AG04449 (cell line): ENCODE measurements at places on chromosomes 16 and 17.

- DNase-seq: no peak
Measured at GRCh38 chr16:89173174-89173921, 1.8 kb downstream of the CDH15 start.

GRCh38 chr17:66468241-66469087, 166.1 kb downstream of the PRKCA start:
- DNase-seq: no peak

DNA sequence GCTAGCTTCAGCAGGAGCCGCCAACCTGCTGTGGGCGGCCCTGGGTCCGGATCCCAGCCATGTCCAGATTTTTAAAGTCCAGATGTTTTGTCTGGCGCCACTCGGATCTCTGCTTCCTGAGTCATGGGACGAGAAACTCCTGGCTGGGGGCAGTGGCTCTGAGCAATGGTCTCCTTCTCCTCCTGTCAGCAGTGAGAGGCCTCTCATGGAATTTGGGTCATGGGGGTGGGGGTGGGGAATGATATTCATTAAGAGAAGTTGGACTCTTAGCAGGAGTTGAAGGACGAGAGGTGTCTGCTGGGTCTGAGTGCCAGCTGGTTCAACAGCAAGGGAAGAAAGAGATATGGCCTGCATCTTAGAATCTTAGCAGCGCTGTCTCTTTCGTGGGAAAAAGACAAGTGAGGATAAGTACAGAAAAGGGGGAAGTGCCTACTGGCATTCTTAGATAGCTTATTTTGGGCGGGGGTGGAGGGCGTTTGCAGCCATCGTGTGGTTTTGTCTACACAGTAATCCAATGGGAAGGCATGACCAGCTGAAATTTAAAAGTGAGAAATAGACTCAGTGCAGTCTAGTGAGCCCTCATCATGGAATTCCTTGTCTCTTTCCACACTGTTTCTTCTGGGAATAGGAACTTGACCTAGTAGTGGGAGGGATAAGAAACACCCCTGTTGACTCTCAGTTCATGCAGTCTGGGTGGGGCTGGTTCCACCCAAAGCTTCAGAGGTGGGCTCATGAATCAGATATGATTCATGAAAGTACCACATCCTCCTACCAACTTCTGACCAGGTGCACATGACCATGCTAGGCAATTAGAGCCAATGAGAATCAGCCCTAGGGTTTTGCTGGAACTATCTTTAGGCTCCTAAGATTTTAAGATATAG, 80.5 kb downstream of the MYH13 start:
- no peak for DNase-seq

GRCh38 chr17:54864070-54864469, 36.6 kb upstream of the TOM1L1 start:
- no peak for DNase-seq

DNA sequence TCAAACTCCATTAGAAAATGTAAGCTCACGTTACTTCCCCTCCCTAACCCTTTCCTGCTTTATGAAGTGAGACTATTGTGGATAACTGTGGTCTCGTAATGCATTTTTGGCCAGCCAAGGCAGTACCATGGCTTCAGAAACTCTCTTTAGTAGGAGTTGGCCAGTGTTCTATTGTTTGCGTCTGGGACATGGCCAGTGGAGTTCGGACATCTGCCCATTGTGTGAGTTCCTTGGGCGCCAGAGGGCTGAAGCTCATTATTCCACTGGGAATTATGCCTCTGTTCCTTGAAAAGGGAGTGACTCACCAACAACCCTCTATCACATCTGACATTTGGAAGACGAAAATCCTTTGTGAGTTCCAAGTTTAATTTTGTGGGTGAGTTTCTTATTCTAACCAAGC, 319.5 kb upstream of the SOX9 start:
- no peak for DNase-seq

DNA sequence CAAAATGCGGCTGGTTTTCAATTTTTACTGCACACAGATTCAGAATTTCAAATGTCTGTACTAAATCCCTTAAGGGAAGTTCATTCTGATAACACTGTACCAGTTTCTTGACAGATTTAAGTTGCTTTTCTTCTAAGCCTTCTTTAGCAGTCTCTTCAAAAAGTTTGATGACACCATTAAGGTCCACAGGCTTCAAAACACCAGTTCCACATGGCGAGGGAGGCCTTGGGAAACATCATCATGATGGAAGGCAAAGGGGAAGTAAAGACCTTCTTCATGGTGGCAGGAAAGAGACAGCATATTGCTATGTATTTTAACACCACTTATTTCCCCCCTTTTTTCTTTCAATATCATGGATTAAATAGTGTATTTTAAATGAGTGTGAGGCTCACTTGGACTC, 24.5 kb downstream of the NLRC5 start:
- no peak for DNase-seq

GRCh38 chr17:1471911-1472821, 16.1 kb upstream of the CRK start:
- DNase-seq: no peak

DNA sequence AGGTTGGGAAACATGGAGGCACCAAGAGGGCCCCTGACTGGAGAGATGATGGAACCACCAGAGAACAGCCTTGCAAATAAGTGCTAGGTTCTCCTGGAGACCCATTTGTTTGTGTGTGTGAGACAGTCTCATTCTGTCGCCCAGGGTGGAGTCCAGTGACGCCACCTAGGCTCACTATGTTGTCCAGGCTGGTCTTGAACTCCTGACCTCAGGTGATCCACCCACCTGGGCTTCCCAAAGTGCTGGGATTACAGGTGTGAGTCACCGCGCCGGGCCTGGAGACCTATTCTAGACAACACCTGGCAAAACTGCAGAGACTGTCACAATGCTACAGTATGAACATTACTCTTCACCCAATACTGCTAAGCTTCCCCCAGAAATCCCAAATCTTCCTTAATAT, 1.5 kb downstream of the NPLOC4 start:
- no peak for DNase-seq

DNA sequence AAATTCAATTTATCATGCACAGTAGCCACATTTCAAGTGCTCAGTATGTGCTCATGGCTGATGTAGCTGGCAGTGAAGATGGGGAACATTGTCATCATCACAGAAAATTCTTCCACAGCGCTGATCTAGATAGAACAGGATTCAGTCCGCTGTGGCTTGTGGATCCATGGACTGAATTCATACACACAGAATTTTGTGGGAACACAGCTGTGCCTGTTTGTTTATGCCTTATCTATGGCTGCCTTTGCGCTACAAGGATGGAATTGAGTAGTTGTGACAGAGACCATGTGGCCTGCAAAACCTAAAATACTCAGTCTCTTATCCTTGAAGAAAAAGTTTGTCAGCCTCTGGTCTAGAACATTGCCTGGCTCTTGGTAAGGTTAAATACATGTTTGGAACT, 128.4 kb downstream of the PRKCB start:
- DNase-seq: no peak

- no peak for DNase-seq
Measured at GRCh38 chr17:70989280-70989679, 819.9 kb downstream of the KCNJ2 start.

- DNase-seq: no peak
Measured at GRCh38 chr17:56912105-56912999, 1.5 kb downstream of the TRIM25 start.

- no peak for DNase-seq
Measured at GRCh38 chr17:70313086-70313852, 143.9 kb downstream of the KCNJ2 start.

DNA sequence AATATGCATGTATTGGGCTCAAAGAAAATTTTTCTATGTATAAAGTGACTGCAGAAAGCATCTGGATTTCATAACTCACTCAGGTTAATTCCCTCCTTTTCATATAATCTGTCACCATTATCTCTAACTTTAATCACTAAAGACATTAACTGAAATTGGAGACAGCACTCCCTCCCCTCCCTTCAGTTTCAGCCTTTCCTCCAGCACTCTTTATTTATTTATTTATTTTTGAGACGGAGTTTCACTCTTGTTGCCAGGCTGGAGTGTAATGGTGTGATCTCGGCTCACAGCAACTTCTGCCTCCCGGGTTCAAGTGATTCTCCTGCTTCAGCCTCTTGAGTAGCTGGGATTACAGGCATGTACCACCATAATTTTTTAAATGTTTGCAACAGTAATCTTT, 43.1 kb downstream of the CDH8 start:
- no peak for DNase-seq

- no peak for DNase-seq
Measured at GRCh38 chr16:54931120-54932014, 702 bp downstream of the IRX5 start.

DNA sequence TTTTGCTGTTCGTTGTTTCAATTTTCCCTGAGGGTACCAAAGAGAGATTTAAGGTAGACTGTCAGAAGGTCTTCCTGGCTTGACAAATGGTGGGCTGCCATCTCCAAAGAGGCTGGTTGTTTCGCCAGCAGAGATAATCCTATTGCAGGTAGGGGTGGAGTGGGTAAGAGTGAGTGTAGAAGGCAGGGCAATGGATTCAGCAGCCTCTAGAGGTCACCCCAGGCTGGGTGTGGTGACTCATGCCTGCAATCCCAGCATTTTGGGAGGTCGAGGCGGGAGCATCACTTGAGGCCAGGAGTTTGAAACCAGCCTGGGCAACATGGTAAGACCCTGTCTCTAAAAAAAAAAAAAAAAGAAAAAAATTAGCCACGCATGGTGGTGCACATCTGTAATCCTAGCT, 34.6 kb downstream of the DCAKD start:
- no peak for DNase-seq

GRCh38 chr16:87177673-87178072, 139.5 kb downstream of the C16orf95 start:
- no peak for DNase-seq

- DNase-seq: no peak
Measured at GRCh38 chr17:36463916-36464764, 22.3 kb upstream of the ZNHIT3 start.

- no peak for DNase-seq
Measured at GRCh38 chr16:2507665-2508064, 6.1 kb upstream of the ATP6V0C start.

DNA sequence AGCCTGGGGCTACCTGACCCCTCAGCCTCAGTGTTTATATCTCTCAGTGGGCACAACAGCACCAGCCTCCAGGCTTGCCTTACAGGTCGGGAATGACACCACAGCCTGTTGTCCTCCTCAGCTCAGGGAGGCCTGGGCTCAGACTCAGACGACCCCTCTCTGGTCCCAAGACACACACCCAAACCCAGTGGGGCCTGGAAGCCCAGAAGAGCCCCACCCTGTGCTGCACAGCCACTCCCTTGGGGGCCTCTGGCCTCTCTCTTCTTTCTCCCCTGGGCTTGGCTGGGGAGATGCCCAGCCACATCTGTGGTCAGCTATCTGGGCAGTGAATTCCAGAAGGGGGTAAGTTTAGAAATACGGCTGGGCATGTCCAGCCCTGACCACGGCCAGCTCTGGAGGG, 2.4 kb downstream of the NATD1 start:
- no peak for DNase-seq

GRCh38 chr17:56624309-56624708, 30.8 kb downstream of the NOG start:
- DNase-seq: no peak

DNA sequence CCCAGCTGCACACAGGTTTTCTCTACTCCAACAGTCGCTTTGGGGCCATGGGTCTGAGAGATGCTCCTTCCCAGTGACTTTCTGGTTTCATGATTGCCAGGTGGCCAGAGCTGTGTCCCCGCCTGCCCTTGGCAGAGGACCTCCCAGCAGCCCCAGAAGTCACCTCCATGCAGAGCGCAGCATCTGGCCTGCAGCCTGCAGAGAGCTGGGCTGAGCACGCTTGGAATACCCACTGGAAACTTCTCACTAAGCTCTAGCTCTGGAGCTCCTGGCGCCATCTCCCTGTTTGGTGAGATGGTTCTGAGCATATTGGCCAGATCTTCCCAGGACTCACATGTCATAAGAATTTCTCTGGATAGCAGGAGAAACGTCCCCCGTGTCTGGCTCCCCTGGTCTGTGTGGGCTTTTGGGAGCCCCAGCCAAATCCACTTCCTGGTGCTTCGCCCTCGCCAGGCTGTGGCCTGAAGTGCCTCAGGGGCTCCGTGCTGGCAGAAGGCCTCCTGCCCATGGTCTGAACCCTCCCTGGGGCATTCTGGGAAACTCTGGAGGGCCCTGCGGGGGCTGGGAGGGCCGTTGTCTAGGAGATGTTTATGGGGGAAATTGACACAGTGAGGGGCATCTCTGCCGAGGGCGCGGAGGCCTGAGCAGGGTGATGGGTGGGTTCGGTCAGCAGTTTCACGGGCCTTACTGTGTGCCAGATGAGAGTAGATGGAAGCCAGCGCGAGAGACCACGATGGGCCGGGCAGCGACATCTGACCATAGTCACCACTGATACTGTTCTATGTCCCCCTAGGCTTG, 73.2 kb upstream of the CIBAR2 start:
- no peak for DNase-seq

DNA sequence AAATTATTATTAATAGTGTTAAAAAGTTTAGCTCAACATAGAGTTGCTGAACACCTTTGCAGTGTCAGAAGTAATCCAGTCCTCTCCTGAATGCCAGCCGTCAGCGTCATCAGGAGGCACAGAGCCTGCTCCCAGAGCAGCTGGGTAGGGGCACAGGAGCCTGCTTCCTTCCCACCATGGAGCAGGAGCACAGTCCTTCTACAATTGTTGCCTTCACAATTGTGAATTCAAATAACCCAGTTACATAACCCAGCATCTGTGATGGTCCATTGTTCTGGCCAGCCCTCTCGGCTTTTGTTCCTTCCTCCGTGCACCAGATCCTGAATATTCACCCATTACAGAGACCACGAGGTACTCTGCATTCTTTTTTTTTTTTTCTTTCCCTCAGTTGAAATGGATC, 393.9 kb upstream of the MAF start:
- DNase-seq: no peak

GRCh38 chr17:16820979-16821543, 131.0 kb downstream of the CCDC144A start:
- no peak for DNase-seq

GRCh38 chr17:27549251-27549893, 81.6 kb upstream of the LGALS9 start:
- DNase-seq: no peak

DNA sequence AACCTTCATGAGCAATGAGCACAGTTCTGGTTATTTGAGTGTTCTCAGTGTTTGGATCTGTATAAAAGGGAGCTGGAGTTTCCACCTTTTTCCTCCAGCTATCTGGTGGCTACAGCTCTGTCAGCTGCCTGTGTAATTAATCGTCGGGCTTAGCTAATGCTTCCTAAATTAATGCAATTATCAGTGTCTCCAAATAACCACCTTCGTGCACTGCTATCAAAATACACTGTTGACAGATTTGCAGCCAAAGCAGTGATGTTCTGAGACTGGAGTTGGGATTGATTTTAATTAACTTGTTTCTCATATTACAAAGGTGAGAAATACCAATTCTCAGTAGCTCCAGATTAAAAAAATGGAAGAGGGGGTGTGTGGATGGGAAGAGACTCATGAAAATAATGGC, 325.8 kb downstream of the CBLN1 start:
- DNase-seq: no peak

DNA sequence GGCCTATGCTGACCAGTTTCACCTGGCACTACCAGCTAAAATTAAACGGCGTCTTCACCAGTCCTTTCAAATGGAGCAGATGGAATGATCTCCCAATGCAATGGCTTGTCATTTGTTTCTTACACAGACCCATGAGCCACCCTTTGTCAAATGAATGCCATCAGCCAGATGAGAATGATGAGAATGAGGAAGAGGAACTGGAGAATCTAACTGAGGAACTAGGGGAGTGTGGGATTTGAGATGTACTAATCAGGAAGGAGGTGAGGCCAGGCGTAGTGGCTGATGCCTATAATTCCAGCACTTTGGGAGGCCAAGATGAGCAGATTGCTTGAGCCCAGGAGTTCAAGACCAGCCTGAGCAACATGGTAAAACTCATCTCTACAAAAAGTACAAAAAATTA, 116.4 kb downstream of the HS3ST3A1 start:
- DNase-seq: no peak

- no peak for DNase-seq
Measured at GRCh38 chr16:84059946-84060901, 17.6 kb upstream of the SLC38A8 start.
